Activated T-cell treated with anti-CD3 and anti-CD28 coated beads, Interleukin-2, amount 50 U/mL, for 72 hours (primary cell): ENCODE measurements at places on chromosomes 11 and 22. TPM values are rescaled to one million over a fixed set of nuclear protein-coding genes. Genes with fewer than 3 reads are reported as not detected.

Gene GRAP2
- 56.4 TPM for total RNA-seq

Gene MS4A14
- total RNA-seq: not detected

Gene OR51I1
- total RNA-seq: not detected

Gene RAG1
- 0.39 TPM for total RNA-seq

Gene PATE4
- not detected for total RNA-seq

Gene MCHR1
- total RNA-seq: not detected

Gene OR51B4
- total RNA-seq: not detected

Gene OR4X2
- total RNA-seq: not detected

Gene NXPE2
- total RNA-seq: not detected

Gene EFCAB6
- total RNA-seq: 0.19 TPM

Gene TMEM80
- total RNA-seq: 17.0 TPM

Gene GP1BB
- total RNA-seq: not detected

Gene GNAZ
- 0.56 TPM for total RNA-seq

Gene CD3E
- total RNA-seq: 404 TPM

Gene OR8A1
- total RNA-seq: not detected

Gene PATL1
- 75.1 TPM for total RNA-seq

Gene INPP5J
- 0.29 TPM for total RNA-seq

Gene DNAJB7
- not detected for total RNA-seq

Gene FOLR3
- total RNA-seq: not detected

Gene CD3D
- total RNA-seq: 250 TPM

Gene OVOL1
- 0.16 TPM for total RNA-seq

Gene TBX1
- total RNA-seq: not detected

Gene DMC1
- total RNA-seq: 25.1 TPM

Gene CCDC116
- total RNA-seq: 0.51 TPM

Gene CHRDL2
- total RNA-seq: not detected

Gene SCGB1C1
- not detected for total RNA-seq

Gene NAALADL1
- 31.6 TPM for total RNA-seq

Gene VSIG2
- 0.35 TPM for total RNA-seq

Gene ANO5
- not detected for total RNA-seq

Gene LRRC74B
- total RNA-seq: not detected

Gene RANGAP1
- 162 TPM for total RNA-seq

Gene FUT4
- 5.5 TPM for total RNA-seq

Gene CCDC73
- total RNA-seq: not detected

Gene KRTAP5-8
- total RNA-seq: not detected

Gene OR9Q2
- not detected for total RNA-seq

Gene LYVE1
- total RNA-seq: not detected

Gene PNPLA5
- total RNA-seq: not detected

Gene VPS37C
- total RNA-seq: 14.9 TPM

Gene SLC43A3
- total RNA-seq: 169 TPM

Gene SLC37A2
- total RNA-seq: 1.0 TPM

Gene ACRV1
- total RNA-seq: not detected

Gene TSSK2
- total RNA-seq: not detected

Gene CHRM1
- total RNA-seq: not detected

Gene OR56A1
- total RNA-seq: not detected

Gene PKNOX2
- total RNA-seq: not detected

Gene CBLIF
- total RNA-seq: not detected

Gene DCDC1
- total RNA-seq: 0.42 TPM

Gene SEZ6L
- total RNA-seq: not detected

Gene SELENOH
- total RNA-seq: 162 TPM
